Activated naive CD8-positive, alpha-beta T cell treated with anti-CD3 and anti-CD28 coated beads for 36 hours (primary cell): ENCODE measurements at places on chromosomes 2 and 18. TPM values are rescaled to one million over a fixed set of nuclear protein-coding genes. Genes with fewer than 3 reads are reported as not detected.

DNA sequence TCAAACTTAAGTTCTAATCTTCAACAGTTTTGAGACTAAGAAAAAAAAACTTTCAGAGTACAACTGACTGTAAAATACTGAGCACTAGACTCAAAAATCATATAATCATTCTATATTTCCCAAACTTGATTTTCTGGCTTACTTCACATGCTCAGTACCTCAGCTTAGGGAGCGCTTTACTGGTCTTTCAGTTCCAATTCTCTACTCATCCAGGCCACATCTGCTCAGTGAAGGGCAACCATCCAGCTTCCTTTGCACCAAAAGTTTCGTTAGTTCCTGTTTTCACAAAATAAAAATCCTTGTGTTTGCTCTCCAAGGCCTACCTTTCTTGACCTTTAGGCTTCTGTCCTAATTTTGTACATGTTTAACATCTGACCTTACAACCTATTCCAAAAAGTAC, 287.6 kb upstream of the LRRTM1 start:
- no peak for DNase-seq

DNA sequence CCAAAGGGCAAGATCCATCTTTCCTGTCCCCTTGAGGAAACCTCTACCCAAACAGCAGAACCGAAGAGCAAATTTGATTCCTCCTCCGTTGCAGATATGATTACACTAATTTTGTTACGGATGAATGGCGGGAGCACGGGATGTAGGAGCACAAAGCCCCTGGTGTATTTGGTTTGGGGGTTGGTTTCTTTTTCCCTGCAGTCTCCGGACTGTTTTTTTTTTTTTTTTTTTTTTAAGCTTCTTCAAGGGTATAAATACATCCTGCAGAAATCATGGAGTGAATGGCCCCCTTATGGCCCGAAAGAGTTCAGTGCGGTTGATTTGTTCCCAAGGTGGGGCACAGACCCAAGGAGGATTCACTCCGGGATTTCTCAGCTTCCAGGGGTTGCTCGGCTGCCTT, 135.3 kb upstream of the SH3BP4 start:
- no peak for DNase-seq

- DNase-seq = peak; percentile 33
These were observed 50.9 kb downstream of the MARCO start for GRCh38 chr2:118992740-118993391.

Gene LYG1
- 0.37 TPM for total RNA-seq

DNA sequence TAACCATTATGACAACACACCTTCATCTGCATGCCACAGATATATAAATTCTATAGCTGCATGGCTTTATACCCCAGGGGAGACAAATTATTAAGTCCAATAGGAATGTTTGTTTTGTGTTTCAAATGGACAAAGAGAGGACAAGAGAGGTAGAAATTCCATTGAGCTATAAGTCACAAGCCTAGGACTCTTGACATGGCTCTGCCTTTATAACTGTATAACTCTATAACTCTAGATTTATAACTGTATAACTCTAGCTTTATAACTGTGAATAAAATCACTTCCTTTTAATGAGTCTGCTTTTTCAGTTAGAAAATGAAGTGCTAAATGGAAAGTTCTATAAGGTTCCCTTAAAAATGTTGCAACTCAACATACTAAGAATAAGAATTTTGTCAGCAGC, 106.4 kb downstream of the SCN9A start:
- DNase-seq = no peak
